ENCODE measurements at places on chromosomes 3 and 15.

DNA sequence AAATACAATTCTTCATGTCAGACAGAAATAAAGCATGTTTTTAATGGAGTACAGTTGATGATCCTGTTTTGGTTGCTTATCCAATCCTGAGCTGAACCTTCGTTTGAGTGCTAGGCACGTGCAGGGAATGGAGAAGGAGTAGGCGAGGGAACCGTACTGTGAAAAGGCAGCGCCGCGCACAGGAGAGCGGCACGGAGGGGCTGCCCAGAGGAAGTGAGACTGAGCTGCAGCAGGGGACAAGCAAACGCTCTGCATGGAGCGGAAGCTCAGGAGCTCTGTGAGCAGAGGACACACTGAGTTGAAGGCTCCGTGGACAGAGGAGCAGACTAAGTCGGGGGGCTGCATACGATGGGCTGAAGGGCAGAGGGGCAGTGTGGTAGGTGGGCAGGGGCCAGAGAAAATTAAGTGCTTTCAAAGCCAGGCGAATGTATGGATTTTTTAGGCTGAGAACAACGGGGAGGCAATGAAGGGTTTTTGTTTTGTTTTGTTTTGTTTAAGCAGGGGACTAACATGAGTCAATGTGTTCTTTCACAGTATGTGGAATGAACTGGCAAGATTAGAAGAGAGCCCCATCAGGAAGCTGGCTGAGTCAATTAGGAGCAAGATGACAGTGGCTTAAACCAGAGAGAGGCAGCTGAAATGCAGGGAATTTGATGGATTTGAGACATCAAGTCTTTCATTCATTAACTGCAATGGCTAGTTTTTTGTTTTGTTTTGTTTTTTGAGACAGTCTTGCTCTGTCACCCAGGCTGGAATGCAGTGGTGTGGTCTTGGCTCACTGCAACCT lies 23.8 kb upstream of the TM2D3 start:
- DNase-seq, result no peak

DNA sequence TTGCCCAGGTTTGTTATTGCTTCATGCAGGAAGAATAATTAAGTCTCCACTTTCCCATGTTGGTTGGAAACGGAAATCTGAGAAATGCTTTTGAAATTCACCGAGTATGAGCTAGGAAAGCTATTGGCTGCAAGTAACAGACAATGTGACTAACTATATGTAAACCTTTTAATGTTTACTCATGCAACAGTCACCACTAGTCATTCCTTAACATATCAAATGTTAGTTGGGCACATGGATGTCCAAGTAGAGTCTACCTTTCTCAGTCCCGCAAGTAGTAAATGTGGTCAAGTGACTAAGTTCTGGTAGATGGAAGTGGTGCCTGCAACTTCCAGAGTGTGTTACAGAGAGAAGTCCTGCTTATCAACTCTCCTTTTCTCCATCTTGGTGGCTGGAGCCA lies 52.5 kb downstream of the KLF15 start:
- DNase-seq, result no peak

DNA sequence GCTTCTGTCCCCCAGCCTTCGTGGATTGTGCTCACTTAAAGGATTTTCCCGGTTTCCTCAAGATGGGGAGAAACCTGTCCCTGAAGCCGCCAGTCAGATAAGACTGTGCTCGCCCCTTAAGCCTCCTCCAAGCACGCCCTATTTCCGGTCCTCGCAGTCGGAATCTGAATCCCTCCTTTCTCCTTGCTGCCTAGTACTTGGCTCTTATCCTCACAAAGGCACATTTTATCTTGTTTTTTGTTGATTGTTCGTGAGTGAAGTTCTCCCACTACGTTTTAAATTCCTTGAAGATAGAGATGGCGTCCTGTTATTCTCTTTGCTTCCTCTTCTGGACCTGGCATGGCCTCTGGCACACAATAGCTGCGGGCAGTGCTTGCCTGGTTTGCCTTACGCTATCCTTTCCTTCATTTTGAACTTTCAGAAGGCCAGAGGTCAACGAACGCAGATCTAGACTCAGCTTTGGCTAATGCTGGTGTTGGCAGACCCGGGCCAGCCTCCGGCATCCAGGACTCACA lies 1.7 kb downstream of the CLDN11 start:
- DNase-seq, result no peak

DNA sequence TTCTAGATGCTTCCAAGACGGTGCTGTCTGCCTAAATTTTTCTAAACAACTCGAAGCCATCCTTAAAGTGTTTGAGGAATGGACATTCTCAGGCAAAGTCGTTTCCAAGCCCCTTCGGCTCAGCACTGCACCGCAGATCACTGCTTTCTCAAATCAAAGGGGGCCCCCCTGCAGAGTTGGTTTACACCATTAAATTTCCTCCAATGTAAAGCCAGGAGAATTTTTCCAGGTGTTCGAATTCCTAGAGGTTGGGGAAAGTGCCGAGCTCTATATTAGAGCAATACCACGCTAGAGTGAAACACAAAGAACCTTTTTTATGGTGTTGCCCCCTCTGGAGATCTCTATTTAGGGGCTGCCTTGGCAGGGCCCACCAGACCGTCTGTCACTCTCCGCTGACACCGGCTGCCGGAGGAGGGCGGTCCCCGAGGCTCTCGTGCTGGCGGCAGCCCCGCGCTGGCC lies 277.9 kb upstream of the NR2F2 start:
- no peak for DNase-seq

- DNase-seq, result peak; percentile 40
Observed at GRCh38 chr15:40843885-40844695, at the start of gene SPINT1. SPINT1 (plus strand) TSS chr15:40844048; CDS start chr15:40844555, 507 bp downstream.

GRCh38 chr3:124923833-124924232 lies 10.7 kb downstream of the MUC13 start:
- no peak for DNase-seq

GRCh38 chr3:193783166-193783896 lies 190.3 kb downstream of the OPA1 start:
- no peak for DNase-seq

DNA sequence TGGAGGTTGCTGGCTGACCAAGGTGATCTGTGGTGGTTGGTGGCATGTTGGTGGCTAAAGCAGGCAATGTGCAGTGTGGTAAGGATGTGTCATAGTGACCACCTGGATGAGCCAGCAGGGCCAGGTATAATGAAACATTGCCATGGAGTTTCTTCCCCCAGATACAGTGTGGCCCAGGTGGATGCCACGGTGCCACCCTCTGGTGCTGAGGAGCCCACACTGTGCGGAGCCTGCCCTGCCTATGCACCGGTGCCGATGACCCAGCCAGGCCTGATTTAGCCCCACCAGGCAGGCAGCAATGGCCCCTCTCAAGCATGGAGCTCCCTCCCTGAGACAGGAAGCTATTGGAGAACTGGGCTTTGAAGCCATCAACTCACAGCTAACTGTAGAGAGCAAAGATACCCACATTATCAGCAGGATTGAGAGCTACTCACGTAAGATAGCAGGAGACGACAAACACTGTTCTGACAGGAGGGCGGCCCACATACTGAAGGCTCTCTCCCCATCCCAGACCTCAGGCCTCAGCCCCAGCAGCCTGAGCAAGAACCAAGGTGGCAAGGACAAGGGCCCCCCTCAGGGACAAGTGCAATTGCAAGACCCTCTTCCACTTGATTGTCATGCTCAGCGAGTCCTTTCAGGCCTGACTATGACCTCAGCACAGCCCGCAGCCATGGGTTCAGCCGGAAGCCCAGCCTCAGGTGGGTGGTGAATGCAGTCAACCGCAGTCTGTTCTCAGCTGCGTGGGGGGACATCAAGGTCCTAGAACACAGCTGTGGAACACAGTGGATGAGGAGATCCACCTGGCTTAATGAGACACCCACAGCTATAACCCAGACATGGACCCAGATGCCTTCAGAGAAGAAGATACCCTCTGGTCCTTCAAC lies 82.8 kb upstream of the CDV3 start:
- DNase-seq, result no peak

DNA sequence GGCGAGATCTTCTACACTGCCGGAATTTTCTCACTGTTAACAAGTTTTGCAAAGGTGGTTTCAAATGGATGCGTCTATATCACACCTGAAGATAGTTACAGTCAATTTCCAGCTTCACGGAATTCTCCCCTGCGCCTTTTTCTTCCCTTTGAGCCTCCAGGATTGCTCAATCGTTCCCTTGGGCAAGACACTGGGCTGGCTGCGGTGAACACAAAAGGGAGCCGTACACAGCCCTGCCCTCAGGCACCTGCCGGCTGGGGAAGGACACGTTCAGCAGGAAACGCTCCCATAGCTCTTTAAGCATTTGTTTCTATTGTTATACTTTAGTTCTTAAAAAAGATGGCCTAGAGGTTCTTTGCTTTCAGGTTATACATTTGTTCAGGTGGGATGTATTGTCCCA lies 85.7 kb downstream of the C3orf70 start:
- no peak for DNase-seq

DNA sequence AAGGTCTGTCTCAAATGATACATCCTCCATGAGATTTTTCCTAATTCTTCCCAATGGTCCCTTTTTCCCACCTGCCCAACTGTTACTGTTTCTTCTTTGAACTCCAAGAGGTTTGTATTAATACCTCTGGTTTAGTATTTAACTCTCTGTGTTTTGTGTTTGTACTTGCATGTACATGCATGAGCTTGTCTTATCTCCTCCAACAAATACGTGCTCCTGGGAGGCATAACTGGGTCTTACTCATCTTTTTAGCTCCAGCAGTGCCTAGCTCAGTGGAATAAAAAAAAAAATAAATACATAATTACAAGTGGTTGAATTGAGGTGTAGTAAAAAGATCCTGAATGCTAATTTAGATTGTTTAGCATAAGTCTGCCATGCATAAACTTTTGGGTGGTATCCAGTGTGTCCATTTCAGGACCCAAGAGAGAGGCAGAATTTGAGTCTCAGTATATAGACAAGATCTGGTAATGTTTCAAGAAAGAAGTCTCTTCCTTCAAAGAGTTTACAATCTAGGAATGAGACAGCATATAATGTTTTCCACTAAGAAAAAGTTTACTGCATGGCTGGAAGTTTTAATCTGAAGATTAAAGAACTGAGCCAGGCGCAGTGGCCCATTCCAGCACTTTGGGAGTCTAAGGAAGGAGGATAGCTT lies 1.7 kb upstream of the LYSMD2 start:
- DNase-seq, result no peak

Data from HL-60 (cell line).